ENCODE measurements at places on chromosomes 2 and 18.

- H3K4me3 ChIP-seq = no peak overlapping the region
- H3K36me3 ChIP-seq = no peaks in the 10 kb centered on the region
- no peaks in the 10 kb centered on the region for H3K4me1 ChIP-seq
- H3K27ac ChIP-seq = no peak overlapping the region
These were observed 130.5 kb upstream of the CTDP1 start for GRCh38 chr18:79548986-79549637.

DNA sequence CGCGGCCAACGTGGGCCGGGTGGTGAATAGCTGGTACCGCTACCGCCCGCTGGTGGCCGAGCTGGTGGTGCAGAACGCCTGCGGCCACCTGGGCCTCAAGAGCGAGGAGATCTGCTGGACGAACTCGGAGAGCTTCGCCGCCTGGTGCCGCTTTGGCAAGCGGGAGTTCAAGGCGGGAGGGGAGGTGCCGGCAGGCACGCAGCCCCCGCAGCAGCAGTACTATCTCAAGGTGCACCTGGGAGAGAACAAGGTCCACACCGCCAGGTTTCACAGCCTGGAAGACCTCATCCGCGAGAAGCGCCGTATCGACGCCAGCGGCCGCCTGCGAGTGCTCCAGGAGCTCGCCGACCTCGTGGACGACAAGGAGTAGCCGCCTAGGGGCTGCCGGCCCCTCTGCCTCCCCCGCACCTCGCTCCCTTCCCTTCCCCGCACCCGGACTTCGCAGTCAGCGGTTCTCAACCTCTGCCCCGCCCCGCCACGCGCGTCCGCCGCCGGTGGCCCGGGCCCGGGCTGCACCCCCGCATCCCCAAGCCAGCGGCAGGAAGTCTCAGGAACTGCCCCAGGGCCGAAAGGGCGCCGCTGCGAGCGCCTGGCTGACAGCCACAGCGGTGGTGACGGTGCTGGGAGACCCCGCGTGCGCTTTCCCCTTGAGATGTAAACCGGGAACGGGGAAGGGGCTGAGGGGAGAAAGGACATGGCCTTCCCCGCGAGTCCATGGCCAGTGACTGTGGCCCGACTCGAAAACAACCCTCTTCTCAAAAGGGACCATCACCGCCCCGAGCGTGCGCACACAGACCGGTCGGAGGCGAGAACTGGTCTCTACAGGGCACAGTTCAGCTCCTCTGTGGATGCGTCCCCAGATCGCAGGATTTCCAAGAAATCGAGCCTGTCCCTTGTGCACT, 2.2 kb downstream of the LRATD1 start:
- no peaks in the 10 kb centered on the region for H3K4me1 ChIP-seq
- H3K36me3 ChIP-seq = no peaks in the 10 kb centered on the region
- no peak overlapping the region for H3K27ac ChIP-seq
- peaks cover 92% of the 10 kb centered on the region for H3K27me3 ChIP-seq
- DNase-seq = peak; percentile 95

DNA sequence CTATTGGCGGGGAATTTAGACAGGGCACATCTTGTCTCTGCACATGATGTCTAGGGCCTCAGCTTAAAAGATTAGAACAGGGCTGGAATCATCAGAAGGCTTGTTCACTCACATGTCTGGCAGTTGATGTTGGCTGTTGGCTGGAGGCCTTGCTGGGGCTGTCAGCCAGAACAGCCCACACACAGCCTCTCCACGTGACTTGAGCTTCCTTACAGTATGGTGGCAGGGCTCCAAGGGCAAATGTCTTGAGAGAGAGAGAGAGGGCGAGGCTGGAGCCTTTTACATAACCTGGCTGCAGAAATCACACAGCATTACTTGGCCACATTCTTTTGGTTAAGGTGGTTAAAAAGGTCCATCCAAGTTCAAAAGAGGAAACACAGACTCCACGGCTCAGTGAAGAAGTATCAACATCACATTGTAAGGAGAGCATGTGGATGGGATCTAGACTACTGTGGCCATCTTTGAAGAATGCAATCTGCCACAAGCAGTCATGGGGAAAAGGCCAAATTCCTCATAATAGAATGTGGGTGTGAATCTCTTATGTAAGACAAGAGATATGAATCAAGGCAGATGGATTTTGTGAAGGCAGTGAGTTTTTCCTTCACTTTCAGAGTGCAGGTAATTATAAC, 30.4 kb downstream of the SRSF7 start:
- peaks cover 8% of the 10 kb centered on the region for H3K36me3 ChIP-seq
- no peak overlapping the region for H3K27ac ChIP-seq
- H3K27me3 ChIP-seq = no peaks in the 10 kb centered on the region
- no peak overlapping the region for H3K4me3 ChIP-seq

- no peaks in the 10 kb centered on the region for H3K27me3 ChIP-seq
- H3K27ac ChIP-seq = no peak overlapping the region
- no peaks in the 10 kb centered on the region for H3K4me1 ChIP-seq
- DNase-seq = no peak
- H3K36me3 ChIP-seq = peaks cover 10% of the 10 kb centered on the region
These were observed 153.6 kb downstream of the DTNA start for GRCh38 chr18:34863702-34864101.

GRCh38 chr2:233387667-233388528, 33.6 kb downstream of the DGKD start:
- H3K4me3 ChIP-seq = no peak overlapping the region
- peaks cover 16% of the 10 kb centered on the region for H3K36me3 ChIP-seq
- H3K4me1 ChIP-seq = no peaks in the 10 kb centered on the region
- no peak for DNase-seq
- no peak overlapping the region for H3K27ac ChIP-seq

DNA sequence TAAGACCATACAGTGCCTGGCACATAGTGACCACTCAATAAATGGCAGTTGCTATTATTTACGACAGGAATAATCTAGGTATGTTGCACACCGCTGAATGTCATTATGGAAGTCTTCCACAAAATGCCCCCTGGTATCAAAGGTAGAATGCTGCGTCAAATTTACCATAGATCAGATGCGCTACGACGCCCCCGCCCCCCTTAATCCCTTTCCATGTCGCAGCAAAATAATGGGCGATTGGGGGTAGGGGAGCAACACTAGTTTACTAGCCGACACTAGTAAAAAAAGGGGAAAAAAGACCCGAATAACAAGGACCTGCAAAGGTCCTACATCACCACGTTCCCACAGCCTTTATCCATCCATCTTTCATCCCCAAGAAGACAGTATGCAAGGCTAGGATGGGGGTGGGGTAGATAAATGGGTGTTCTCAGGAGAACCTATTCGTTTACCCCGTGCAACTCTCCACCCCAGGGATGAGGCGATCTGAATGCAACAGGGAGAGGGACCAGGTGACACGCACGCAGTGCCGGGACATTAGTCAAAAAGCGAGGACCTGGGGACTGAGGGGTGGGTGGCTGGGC, 455 bp downstream of the PREPL start:
- H3K27me3 ChIP-seq = no peaks in the 10 kb centered on the region
- no peaks in the 10 kb centered on the region for H3K36me3 ChIP-seq
- DNase-seq = no peak
- peak overlapping the region; percentile 89 for H3K4me3 ChIP-seq
- H3K4me1 ChIP-seq = peaks cover 6% of the 10 kb centered on the region

DNA sequence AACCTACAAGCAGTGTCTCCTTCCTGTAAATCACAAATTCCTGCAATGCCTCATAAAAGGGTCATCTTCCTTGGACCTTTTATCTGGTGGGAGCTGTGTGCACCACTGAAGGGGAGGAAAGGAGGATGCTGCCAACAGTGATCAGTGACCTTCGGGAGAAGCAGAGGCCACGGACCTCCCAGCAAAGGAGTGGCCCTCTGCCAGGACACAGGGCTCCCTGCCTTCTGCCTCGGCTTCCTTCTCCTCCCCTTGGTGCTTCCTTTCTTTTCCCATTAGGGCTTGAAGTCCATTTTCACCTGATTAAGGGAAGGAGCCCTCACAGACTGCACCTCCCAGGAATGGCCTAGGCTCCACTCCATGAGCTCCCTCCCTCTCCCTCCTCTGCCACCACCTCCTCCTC, 85.3 kb upstream of the ITGA6 start:
- peaks cover 3% of the 10 kb centered on the region for H3K4me1 ChIP-seq
- H3K36me3 ChIP-seq = no peaks in the 10 kb centered on the region
- no peak for DNase-seq
- no peak overlapping the region for H3K4me3 ChIP-seq
- H3K27ac ChIP-seq = no peak overlapping the region
- no peaks in the 10 kb centered on the region for H3K27me3 ChIP-seq

Data from endodermal cell (in vitro differentiated cells).